CD4-positive, alpha-beta T cell treated with Interleukin-15 for 4 hours (primary cell): ENCODE measurements at places on chromosomes 5 and 9.
A peak's percentile ranks its signal among the peaks of the same experiment; 100 is the strongest.

GRCh38 chr9:100602342-100602801 lies 24.5 kb downstream of the CAVIN4 start:
- DNase-seq = no peak

GRCh38 chr9:71549023-71549422 lies 219.3 kb downstream of the CEMIP2 start:
- DNase-seq = no peak

GRCh38 chr5:36623832-36624231 lies 17.4 kb downstream of the SLC1A3 start:
- DNase-seq = no peak

DNA sequence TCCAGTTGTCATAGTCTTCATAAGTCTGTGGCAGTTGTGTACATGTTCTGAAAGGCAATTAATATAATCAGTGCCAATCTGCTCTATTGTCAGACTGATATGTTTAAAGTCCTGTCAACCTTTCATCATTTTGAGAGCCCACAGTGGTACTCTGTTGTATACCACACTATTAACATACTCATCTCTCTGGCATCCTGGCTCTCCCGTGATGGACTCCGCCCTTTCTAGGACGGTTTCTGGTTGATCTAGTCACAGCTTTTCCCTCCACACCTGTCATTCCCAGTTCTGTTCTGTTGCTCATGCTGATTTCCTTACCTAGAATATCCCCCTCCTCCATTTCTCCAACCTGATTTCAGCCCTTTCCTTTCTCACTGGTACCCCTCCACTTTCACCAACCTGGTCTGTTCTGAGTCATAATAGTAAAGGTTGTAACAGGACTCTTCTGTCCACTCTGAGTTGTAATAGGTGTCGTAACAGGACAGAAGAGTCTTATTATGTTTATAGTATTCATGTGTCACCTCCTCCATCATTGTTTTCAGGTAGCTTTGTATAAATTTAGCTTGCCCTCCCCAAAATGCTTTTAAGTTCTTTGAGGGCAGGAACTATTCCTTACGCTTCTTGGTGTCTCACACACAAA lies 4.1 kb downstream of the PTCD2 start:
- no peak for DNase-seq

- peak; percentile 46 for DNase-seq
These were observed 4.6 kb downstream of the NMRK1 start for GRCh38 chr9:75083188-75083970.

DNA sequence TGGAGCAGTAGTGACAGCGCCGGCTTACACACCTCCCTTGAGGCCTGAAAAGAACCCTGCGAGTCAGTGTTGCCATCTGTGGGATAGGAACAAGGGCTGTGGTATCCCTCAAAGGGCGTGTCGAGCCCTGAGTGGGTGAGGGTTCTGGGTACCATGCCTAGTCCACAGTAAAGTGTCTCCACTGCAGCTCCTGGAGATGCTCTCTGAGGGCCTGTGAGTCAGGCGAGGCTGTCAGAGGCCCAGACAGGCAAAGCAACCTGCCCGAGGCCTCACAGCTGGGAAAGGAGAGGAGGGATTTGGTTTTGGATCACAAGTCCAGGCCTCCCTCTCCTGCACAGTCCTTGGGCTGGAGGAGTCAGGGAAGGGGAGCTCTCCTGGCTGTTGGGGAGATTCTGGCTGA lies 6.1 kb downstream of the PRRX2 start:
- no peak for DNase-seq
